ENCODE measurements at places on chromosomes 4 and X.
A peak's percentile ranks its signal among the peaks of the same experiment; 100 is the strongest.

DNA sequence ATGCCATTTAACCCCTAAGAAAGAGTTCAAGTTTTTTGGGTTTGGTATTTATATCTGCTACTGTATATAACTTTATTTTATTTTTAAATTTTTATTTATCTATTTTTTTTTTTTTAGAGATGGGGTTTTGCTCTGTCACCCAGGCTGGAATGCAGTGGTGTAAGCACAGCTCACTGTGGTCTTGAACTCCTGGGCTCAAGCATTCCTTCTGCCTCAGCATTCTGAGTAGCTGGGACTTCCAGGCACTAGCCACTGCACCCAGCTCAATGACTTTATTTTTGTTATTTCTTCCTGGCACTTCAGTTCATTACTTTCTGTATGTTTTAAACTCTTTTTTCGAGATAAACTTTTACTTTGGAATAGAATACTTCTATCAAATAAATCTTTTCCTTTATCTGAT lies 42.4 kb upstream of the PGAM4 start:
- H3K36me3 ChIP-seq: no peaks in the 10 kb centered on the region
- no peak overlapping the region for H3K27ac ChIP-seq
- peak; percentile 31 for DNase-seq

DNA sequence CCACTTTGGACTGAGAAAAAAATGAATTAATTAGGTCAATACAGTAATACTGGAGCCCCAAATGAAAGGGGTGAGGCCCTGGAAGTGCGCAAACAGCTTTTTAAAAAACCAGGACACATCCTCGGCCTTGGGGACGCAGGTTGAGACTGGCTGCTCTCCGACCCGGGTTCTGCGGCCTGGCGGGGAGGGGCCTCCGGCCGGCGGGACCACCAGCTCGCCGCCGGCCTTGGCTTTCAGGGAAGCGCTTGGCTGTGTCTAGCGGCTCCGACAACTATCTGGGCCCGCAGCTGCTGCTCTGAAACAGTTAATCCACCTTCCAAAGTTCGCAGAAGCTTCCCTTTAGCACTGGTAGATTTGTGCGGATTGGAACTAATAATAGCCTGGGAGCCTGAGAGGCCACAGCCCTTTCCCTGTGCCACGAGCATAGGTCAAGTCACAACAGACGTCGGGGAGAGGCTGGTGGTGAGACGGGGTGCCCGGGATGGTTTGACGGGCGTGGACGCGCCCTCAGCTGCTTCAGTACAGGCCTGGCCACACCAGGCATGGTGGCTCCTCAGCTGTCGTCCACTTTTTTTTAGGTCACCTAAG lies 1.1 kb upstream of the SEL1L3 start:
- peaks cover 12% of the 10 kb centered on the region for H3K4me1 ChIP-seq
- no peak overlapping the region for H3K4me3 ChIP-seq
- H3K27me3 ChIP-seq: no peaks in the 10 kb centered on the region
- DNase-seq: no peak

GRCh38 chr4:87088186-87088585 lies 132.2 kb downstream of the KLHL8 start:
- no peak overlapping the region for H3K4me3 ChIP-seq
- H3K27ac ChIP-seq: no peak overlapping the region
- DNase-seq: no peak
- peaks cover 20% of the 10 kb centered on the region for H3K4me1 ChIP-seq
- H3K27me3 ChIP-seq: no peaks in the 10 kb centered on the region

DNA sequence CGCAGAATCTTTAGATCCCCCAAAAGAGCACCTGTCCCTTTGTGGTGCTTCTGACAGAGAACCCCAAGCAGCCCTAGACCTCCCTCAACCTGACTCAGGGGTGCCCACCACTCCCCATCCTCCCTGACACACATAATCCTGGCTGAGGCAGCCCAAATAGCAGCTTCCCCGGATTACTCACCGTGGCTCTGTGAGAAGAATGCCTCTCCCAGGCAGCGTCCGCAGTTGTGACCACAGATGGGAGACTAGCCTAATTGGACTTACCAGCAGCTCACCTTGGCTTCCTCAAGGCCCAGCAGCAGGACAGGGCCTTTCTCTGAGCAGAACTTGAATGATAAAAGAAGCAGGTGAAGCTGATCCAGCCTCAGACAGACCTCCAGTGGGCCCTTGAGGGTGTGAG lies 10.3 kb upstream of the ODAPH start:
- DNase-seq: peak; percentile 74
- H3K27me3 ChIP-seq: no peaks in the 10 kb centered on the region
- peaks cover 30% of the 10 kb centered on the region for H3K4me1 ChIP-seq
- no peak overlapping the region for H3K27ac ChIP-seq

- H3K4me1 ChIP-seq: no peaks in the 10 kb centered on the region
- no peaks in the 10 kb centered on the region for H3K27me3 ChIP-seq
- H3K36me3 ChIP-seq: no peaks in the 10 kb centered on the region
- peak; percentile 40 for DNase-seq
- H3K4me3 ChIP-seq: peak overlapping the region; percentile 73
Measured at GRCh38 chrX:71910986-71911730, 513 bp downstream of the NHSL2 start.

DNA sequence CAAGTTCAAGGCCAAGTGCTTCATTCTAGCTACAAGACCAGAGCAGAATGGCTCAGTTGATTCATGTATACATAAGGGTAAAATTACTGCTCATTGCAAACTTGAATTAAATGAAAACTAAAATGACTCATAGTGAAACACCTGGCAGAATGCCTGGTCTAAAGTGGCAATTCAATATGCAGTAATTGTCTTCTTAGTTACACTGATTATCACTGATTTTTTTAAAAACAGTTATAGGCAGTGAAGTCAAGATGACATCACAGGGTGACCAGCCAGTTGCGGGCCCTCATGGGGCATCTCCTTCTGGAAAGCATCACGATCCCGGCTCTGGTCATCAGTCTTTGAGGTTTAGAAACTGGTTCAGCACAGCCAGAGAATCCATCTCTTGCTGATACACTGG lies 154.2 kb downstream of the RAB28 start:
- H3K36me3 ChIP-seq: no peaks in the 10 kb centered on the region
- DNase-seq: peak; percentile 64
- no peak overlapping the region for H3K27ac ChIP-seq
- peaks cover 27% of the 10 kb centered on the region for H3K4me1 ChIP-seq
- H3K27me3 ChIP-seq: no peaks in the 10 kb centered on the region

DNA sequence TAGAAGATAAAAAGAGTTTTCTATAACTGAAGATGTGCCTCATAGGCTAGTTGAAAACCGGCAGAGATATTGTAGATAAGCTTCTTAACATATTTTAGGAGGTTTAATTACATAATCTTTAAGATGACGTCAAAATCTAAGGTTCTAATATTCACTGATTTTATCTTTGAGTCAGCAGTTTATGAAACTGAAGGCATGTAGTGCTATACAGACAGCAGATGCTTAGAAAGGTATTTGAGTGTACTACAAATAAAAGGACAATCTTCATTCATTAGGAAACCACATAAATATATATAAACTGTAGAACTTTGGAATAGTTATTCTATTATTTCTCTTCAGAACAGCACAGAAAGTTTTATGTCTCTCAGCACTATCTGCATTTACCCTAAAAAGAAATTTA lies 504.8 kb downstream of the IL15 start:
- no peak for DNase-seq
- no peak overlapping the region for H3K4me3 ChIP-seq
- H3K27me3 ChIP-seq: no peaks in the 10 kb centered on the region
- no peak overlapping the region for H3K27ac ChIP-seq

- DNase-seq: no peak
- H3K27me3 ChIP-seq: peaks cover 25% of the 10 kb centered on the region
- no peaks in the 10 kb centered on the region for H3K36me3 ChIP-seq
Measured at GRCh38 chr4:25069014-25069413, 38.3 kb upstream of the LGI2 start.

DNA sequence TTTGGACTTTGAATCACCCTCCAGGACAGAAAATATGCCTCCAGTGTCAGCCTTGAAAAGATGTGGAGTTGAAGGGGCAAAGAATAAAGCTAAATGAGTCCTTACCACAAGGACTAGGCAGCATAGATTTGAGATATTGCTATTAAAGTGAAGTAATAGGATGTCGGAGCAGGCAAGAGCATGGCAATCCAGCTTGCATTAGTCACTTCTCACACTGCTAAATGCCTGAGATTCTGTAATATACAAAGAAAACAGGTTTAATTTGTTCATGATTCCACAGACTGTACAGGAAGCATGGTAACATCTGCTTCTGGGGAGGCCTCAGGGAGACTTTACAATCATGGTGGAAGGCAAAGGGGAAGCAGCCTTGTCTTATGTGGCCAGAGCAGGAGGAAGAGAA lies 109.8 kb upstream of the PCDH7 start:
- H3K36me3 ChIP-seq: no peaks in the 10 kb centered on the region
- no peak overlapping the region for H3K27ac ChIP-seq
- DNase-seq: no peak
- no peaks in the 10 kb centered on the region for H3K27me3 ChIP-seq
- H3K4me3 ChIP-seq: no peak overlapping the region

DNA sequence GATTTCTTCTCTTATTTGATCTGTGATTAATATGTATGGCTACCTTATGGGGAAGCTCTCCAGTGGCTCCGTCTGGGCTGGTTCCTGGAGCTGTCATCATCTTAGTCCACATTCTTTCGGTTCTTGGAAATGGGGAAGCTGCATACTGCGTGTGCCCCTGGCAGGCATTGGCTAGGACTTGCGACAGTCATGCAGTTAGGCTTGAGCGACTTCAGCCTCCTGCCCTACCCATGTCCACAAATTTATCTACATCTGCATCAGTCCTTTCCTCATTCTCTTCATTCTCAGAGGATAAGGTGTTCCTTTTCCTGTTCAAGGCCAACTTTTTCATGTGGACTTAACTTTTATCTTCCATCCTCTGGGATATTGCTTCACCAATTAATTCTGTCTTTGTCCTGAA lies 214.2 kb downstream of the RELL1 start:
- no peak for DNase-seq
- no peak overlapping the region for H3K4me3 ChIP-seq
- no peaks in the 10 kb centered on the region for H3K36me3 ChIP-seq

GRCh38 chr4:119841361-119841760 lies 212.8 kb upstream of the PDE5A start:
- peak; percentile 2 for DNase-seq
- no peaks in the 10 kb centered on the region for H3K4me1 ChIP-seq
- no peak overlapping the region for H3K4me3 ChIP-seq
- H3K27ac ChIP-seq: no peak overlapping the region
- no peaks in the 10 kb centered on the region for H3K27me3 ChIP-seq
- H3K36me3 ChIP-seq: no peaks in the 10 kb centered on the region

GRCh38 chrX:44931441-44931973 lies 58.5 kb downstream of the KDM6A start:
- DNase-seq: no peak
- H3K4me1 ChIP-seq: no peaks in the 10 kb centered on the region
- H3K4me3 ChIP-seq: no peak overlapping the region
- H3K36me3 ChIP-seq: no peaks in the 10 kb centered on the region
- H3K27me3 ChIP-seq: no peaks in the 10 kb centered on the region

- H3K36me3 ChIP-seq: no peaks in the 10 kb centered on the region
- H3K27me3 ChIP-seq: no peaks in the 10 kb centered on the region
- no peak overlapping the region for H3K4me3 ChIP-seq
Measured at GRCh38 chrX:3609810-3610209, 103.6 kb downstream of the PRKX start.

- peaks cover 46% of the 10 kb centered on the region for H3K4me1 ChIP-seq
- no peak overlapping the region for H3K27ac ChIP-seq
- H3K36me3 ChIP-seq: peaks cover 47% of the 10 kb centered on the region
- no peaks in the 10 kb centered on the region for H3K27me3 ChIP-seq
- DNase-seq: no peak
Measured at GRCh38 chr4:54032558-54033135, 31.8 kb downstream of the CHIC2 start.

- H3K36me3 ChIP-seq: no peaks in the 10 kb centered on the region
- DNase-seq: no peak
- H3K4me1 ChIP-seq: no peaks in the 10 kb centered on the region
- no peaks in the 10 kb centered on the region for H3K27me3 ChIP-seq
- no peak overlapping the region for H3K27ac ChIP-seq
Measured at GRCh38 chr4:189785257-189785656, 155.4 kb upstream of the FRG1 start.

- H3K36me3 ChIP-seq: no peaks in the 10 kb centered on the region
- no peaks in the 10 kb centered on the region for H3K27me3 ChIP-seq
- no peak overlapping the region for H3K4me3 ChIP-seq
- no peak overlapping the region for H3K27ac ChIP-seq
Measured at GRCh38 chr4:55050418-55050950, 74.9 kb downstream of the KDR start.

GRCh38 chr4:74319470-74319869 lies 11.2 kb downstream of the EPGN start:
- 0 out of 2 replicates have a peak, but pooled peaks cover 3% of the 10 kb centered on the region for H3K4me1 ChIP-seq
- DNase-seq: no peak
- H3K4me3 ChIP-seq: no peak overlapping the region
- no peak overlapping the region for H3K27ac ChIP-seq
